Type B pancreatic cell (in vitro differentiated cells): ENCODE measurements at places on chromosomes 6 and 20. TPM values are rescaled to one million over a fixed set of nuclear protein-coding genes. Genes with fewer than 3 reads are reported as not detected.

DNA sequence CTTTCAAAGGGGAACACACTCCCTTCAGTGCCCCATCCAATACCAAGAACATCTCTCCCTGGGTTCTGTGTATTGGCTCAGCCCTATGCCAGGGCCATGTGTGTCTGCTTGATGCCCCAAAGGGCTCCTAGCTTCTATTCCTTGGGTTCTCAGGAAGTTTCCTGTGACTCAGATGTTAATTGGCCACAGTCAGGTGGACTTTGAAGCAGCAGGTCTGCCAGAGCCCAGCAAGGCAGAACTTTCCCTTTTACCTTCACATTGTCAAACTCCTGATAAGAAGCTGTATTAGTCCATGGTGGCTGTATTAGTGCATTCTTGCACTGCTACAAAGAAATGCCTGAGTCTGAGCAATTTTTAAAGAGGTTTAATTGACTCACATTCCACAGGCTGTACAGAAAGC is 116.0 kb upstream of the PTPRT start:
- no peak overlapping the region for H3K4me3 ChIP-seq
- H3K36me3 ChIP-seq: no peaks in the 10 kb centered on the region
- no peak overlapping the region for H3K27ac ChIP-seq
- peaks cover 4% of the 10 kb centered on the region for H3K27me3 ChIP-seq
- no peaks in the 10 kb centered on the region for H3K4me1 ChIP-seq
- DNase-seq: no peak

GRCh38 chr6:168194732-168195567 is 115.9 kb upstream of the FRMD1 start:
- DNase-seq: peak; percentile 66
- H3K36me3 ChIP-seq: no peaks in the 10 kb centered on the region
- no peak overlapping the region for H3K27ac ChIP-seq
- H3K4me3 ChIP-seq: no peak overlapping the region
- H3K4me1 ChIP-seq: peaks cover 29% of the 10 kb centered on the region

DNA sequence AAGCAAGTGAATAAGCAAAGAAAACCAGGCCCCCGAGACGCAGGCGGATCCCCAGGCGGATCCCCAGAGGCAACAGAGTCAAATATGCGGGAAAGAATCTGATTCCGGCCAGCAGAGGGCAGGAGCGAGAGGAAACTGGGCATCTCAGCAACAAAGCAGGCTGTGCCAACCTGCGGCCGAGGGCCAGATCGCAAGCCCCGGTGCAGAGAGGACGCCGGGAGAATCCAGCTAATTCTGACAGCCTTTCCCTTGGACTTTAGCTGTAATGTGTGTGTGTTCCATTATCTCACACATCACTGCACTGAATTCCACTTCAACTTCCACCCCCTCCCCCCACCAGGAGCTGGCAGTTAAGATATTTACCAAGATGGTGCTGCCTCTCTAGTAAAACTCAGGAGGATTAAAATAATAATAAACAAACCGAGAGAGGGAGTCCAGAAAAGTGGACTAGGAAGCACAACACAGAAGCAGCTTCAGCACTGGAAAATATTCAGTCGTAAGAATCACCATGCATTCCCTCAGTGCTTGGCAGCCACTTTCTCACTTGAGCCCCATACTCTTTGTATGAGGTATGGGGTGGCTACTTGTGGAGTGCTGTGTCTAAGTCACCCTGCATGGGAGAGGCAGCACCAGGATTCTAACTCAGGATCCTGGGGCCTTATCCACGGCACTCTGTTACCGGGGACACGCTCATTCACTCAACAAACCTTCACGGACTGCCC is 66.2 kb upstream of the SNX9 start:
- H3K36me3 ChIP-seq: no peaks in the 10 kb centered on the region
- peaks cover 16% of the 10 kb centered on the region for H3K4me1 ChIP-seq
- no peak overlapping the region for H3K4me3 ChIP-seq
- H3K27ac ChIP-seq: peak overlapping the region; percentile 21
- peak; percentile 86 for DNase-seq

DNA sequence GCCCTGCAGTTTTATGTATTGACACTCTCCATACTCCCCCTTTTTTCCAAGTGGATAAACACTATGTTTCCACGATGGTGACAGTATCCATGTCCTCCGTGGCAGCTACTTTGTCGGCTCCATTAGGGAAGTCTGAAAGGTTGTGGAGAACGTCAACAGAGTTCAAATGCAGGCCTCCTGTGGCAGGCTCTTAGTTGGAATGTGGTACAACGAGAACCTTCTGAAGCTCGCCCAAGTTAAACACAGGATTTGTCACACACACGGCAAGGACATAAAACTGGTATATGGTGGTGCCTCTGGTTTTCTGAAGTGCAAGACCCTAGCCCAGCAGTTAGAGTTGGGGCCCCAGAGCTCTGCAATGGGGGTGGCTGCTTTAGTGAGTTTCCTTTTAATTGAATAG is 187.0 kb upstream of the TAB2 start:
- DNase-seq: no peak
- peak overlapping the region; percentile 45 for H3K4me3 ChIP-seq
- H3K4me1 ChIP-seq: peaks cover 27% of the 10 kb centered on the region
- H3K36me3 ChIP-seq: no peaks in the 10 kb centered on the region

DNA sequence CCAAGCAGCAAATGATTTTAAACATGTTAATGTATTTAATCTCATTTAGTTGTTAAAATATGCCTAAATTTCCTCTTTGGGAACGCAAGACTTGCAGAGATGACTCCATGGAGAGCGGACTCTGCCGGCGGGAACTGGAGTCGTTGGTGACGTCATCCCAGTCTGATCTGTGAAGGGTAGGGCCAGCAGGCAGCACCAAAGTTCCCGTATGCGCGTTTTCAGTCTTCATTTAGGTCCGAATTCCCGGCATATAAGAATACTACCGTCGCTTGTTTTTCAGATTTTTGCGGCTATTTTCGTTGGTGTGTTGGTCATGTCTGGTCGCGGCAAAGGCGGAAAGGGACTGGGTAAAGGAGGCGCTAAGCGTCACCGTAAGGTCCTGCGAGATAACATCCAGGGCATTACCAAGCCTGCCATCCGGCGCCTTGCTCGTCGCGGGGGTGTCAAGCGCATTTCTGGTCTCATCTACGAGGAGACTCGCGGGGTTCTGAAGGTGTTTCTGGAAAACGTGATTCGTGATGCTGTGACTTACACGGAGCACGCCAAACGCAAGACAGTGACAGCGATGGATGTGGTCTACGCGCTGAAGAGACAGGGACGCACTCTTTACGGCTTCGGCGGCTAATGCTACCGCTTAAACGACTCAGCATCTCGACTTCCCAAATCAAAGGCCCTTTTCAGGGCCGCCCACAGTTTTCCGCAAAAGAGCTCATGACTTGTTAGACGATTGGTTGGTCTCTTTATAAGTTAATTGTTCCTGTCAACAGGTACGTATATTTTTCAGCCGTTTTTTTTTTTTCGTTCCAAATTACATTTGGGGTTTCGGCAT is 117.3 kb downstream of the HFE start:
- H3K27ac ChIP-seq: no peak overlapping the region
- H3K36me3 ChIP-seq: peaks cover 4% of the 10 kb centered on the region
- no peak overlapping the region for H3K4me3 ChIP-seq
- peak; percentile 90 for DNase-seq

DNA sequence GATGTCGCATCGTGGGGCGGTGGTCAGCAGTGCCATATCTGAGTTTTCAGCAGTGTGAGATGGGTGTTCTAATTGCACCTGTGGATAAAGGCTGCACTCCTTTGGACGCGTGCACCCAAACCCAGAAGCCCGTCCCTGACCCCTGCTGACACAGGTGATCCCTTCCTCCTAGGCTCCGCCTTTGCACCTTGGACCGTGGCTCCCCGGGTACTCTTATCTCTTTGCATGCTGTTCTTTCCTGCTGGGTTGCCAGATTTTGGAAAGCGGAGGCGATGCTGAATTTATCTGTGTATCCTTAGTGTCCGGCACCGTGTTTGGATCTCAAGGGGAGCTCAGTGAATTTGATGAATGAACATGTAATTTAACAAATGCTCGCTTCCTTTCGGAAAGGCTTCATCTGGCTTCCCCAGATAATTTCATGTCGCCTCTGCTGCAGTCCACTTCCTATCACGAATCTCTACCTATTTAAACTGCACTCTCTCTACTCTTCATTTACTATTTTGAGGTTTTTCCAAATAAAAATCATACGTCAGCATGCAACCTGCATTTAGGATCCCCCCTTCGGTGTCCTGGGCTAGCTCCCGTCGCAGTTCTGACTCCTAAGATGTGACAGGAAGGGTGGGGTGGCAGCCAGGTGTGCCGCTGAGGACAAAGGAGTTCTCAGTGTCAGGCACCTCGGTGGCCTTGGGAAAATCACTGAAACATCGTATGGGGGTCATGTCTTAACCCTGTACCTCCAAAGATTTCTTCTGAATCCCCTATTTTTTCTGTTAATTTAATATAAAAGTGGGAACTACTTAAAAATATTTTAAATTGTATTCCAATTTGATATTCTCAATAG is 753 bp upstream of the PERP start:
- peaks cover 6% of the 10 kb centered on the region for H3K36me3 ChIP-seq
- H3K27ac ChIP-seq: peak overlapping the region; percentile 99
- DNase-seq: no peak
- H3K4me3 ChIP-seq: peak overlapping the region; percentile 93
- peaks cover 18% of the 10 kb centered on the region for H3K4me1 ChIP-seq
- peaks cover 32% of the 10 kb centered on the region for H3K27me3 ChIP-seq

HLA-B gene
- total RNA-seq: 53.9 and 116 TPM in 2 replicates

ZC3H12D gene
- 0.58 and 0.98 TPM in 2 replicates for total RNA-seq

SYCP2L gene
- 4.9 and 6.9 TPM in 2 replicates for total RNA-seq

C6orf58 gene
- total RNA-seq: 0.63 TPM in 1 of 2 replicates, not detected in the other

GLP1R gene
- total RNA-seq: 1.6 and 4.3 TPM in 2 replicates

PROKR2 gene
- 4.8 and 5.9 TPM in 2 replicates for total RNA-seq

FERMT1 gene
- total RNA-seq: 7.1 and 11.5 TPM in 2 replicates
